ENCODE measurements at places on chromosomes 13 and 19.

DNA sequence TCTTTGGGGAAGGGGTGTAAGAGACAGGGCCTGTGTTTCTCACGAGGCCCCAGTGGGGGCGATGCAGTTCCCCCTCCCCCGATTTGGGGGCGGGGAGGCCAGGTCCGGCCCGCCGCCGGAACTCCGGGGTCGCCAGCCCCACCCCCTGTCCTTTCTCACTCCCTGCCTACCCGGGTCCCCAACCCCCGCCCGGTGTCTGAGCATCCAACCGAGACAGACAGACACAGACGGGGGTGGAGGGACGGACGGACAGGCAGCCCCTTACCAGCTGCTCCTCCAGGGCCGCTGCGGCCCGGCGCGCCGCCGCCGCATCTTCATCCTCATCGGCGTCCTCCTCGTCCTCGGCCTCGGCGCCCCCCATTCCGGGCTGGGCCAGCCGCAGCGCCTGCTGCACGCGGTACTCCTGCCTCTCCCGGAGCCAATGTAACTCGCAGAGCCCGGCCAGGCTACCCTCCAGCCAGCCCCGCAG lies 397 bp downstream of the DACT3 start:
- no peak for DNase-seq

DNA sequence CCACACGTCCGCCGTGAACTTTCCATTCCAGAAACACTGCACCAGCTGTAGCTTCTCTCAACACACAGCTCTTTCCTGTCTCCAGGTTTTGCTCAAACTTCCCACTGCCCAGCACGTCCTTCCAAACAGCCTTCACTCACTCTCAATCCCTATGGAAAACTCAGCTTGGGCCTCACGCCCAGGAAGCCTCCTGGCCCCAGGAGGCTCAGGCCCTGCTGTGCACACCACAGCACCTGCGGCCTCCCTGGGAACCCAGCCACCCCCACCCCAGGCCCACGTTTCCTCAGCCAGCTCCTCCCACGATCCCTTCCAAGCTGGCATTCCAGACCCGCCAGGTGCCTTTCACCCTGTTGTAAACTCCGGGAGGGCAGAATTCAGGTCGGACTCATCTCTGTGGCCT lies 35.2 kb downstream of the C13orf46 start:
- DNase-seq: no peak

GRCh38 chr19:13788991-13789390 lies 6.3 kb upstream of the ZSWIM4 start:
- no peak for DNase-seq

GRCh38 chr13:19860884-19861655 lies 2.4 kb downstream of the ZMYM5 start:
- DNase-seq: no peak

DNA sequence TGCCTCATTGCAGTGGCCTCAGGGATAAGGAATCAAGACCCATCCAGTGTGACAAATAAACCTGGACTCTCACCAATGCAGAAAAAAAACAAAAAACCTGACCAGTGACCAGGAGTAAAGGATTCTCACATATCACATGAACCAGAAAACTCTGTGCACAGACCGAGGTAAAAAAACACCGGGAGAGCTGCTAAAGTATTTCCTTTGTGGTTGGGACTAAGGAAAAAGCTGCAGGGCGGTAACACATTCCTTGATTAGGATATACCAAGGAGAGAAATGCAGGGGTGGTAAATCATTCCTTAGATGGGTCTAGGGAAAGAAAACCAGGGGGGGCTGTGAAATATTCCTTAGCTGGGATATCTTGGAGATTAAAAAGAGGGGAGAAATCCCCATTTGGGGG lies 64.8 kb upstream of the ZNF85 start:
- DNase-seq: no peak

GRCh38 chr13:85616275-85616674 lies 182.9 kb downstream of the SLITRK6 start:
- no peak for DNase-seq

DNA sequence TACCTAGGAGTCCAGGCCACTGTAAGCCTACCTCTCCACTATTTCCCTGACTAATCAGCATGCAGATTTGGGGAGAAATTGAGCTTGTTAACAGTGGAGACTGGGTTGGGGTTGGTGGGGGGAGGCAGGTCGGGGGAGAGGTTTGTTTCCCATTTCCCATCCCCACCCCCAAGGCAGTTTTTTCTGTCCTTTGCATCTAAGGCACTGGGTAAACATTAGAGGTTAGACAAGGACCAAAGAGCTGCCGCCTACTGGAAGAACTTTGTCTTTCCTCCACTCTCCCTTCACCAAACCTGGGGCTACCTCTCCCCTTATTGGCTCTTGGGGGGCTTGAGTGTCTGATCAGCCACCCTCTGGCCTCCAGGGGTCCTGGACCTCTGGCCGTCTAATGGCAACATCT lies 953 bp downstream of the KCNN4 start:
- no peak for DNase-seq

DNA sequence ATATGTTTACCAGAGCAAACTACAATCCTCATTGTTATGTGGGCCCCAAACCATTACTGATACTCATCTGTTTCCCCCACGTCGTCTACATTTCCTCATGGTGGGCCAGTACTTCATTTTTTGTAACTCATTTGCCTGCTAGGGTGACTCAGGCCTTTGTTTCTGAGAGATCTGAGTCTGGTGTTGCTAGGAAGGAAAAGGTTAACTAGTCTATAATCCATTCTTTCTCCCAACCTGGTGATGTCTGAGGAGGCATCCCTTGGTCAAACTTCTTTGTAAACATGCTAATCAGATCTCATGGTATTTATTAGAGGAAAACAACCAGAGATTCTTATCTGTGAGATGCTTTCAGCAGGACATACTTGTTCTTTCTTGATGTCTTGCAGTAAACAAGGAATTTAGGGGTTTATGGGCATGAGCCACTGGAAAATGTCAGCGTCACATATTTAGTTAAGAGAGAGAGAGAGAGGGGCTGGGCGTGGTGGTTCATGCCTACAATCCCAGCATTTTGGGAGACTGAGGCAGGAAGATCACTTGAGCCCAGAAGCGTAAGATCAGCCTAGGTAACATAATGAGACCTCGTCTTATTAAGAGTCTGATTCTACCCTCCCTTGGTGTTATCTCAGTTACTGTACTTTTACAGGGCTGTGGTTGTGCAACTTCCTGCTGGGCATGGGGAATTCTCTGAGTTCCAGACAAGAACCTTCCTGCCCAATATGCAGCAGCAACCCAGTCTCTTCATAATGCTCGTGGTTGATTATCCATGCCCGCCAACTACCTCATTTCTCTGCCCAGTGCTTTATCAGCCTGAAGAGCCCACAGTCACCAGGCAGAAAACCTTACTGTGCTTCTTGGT lies 9.7 kb upstream of the DPRX start:
- DNase-seq: no peak

DNA sequence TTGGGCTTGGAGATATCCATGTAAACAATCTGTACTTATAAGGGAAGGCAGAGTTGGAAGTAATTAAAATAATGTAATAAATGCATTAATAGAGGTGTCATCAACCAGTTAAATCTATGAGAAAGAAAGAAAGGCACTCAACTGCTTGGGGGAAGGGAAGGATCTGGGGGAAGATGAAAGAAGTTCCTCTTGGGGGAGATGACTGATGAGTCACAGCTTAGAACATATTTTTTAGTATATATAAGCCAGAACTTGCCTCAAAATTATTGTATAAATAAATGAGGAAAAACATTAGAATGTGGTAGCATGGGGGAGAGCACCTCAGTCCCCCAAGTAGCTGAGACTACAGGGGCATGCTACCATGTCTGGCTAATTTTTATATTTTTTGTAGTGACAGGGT lies 205.8 kb downstream of the GGACT start:
- no peak for DNase-seq

- no peak for DNase-seq
Measured at GRCh38 chr19:14786421-14786851, 8.1 kb upstream of the ADGRE2 start.

DNA sequence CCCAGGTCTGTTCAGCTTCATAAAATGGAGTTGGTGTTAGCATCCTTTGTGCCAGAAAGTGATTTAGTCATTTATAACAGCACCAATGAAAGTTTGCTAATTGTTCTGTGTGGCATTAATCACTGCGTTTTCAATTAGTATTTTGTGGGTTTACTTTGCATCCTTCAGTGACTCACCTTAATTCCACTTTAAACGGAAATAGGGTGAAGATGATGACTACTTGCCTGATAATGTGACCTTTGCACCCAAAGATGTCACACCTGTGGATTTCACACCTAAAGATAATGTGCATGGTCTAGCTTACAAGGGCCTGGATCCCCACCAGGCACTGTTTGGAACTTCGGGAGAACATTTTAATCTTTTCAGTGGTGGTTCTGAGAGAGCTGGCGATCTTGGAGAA lies 15.0 kb downstream of the GPATCH1 start:
- no peak for DNase-seq

DNA sequence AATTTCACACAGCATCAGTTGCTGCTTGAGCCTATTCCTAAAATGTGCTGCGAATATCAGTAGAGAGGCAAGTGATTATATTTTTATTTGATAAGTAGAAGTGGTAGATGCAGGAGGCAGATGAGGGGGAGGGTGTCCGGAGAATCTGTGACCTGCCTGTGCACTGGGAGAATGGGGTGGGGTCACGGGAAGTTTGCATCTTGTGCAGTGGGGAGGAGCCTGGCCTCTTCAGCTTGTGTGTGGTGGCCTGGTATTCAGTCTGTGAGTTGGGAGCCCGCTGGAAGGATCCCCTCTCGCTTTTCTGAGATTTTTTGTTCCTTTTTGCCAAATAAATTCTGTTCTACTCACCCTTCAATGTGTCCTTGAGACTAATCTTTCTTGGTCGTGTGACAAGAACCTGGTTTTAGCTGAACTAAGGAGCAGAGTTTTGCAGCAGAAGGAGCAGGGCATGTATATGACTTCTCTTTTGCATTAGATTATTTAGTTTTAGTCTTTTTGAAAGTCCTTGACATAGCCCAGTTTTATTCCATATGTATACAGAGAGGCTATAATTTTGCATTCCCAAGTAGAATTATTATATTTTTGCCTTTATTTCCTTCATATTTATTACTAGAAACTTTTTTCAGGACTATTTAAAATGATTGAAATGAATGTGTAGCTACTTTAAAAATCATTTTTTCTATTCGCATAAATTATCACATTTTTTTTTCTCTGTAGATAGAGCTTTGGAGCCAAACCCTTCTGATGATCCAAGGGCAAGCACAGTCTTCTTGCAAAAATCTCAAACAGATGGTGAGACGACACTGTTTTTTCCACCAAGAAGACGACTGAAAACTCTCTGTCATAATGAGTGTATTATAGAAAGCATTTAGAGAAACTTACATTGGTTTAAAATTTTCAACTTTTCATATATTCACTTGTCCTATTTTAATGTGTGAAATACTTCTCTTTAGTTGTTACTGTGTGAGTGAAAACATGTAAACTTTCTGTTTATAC lies 1257.2 kb downstream of the UQCRFS1 start:
- no peak for DNase-seq

- DNase-seq: no peak
Measured at GRCh38 chr19:34209726-34210125, 37.4 kb downstream of the LSM14A start.

DNA sequence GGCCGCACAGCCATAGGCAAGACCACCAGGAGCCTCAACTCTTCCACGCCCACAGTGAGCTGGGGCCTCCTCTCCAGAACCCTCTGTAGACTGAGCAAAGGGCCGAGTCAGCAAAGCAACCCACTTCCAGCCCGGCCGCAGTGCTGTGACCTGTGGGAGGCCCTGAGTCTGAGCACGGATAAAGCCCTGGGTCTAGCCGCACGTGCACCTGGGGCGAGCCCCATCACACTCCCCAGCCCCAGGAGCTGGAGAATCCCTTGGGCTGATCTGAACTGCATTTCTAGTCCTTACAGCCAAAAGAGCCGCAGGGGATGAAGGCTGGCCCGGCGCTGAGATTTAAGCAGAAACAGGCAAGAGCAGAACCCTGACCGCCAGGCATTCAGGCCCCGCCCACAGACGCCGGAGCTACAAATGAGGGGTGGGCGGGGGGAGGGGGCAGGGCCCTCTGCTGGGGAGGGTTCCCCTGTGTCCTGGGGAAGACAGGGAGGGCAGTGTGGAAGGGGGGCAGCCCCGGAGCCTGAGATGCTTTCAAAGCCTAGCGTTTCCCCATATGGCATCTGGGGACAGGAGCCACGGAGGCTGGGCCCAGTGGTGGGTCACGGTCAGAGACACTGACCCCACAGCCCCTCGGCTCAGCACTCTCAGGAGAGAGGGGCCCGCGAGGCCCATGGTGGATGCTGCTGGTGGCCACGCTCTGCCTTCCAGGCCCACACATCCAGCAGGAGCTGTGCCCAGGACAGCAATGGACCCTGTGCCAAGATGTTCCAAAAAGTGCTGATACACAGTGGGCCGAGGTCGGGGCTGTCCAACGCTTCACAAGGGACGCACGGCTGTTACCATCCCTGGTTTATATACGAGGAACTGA lies 4.9 kb downstream of the TMEM259 start:
- no peak for DNase-seq

DNA sequence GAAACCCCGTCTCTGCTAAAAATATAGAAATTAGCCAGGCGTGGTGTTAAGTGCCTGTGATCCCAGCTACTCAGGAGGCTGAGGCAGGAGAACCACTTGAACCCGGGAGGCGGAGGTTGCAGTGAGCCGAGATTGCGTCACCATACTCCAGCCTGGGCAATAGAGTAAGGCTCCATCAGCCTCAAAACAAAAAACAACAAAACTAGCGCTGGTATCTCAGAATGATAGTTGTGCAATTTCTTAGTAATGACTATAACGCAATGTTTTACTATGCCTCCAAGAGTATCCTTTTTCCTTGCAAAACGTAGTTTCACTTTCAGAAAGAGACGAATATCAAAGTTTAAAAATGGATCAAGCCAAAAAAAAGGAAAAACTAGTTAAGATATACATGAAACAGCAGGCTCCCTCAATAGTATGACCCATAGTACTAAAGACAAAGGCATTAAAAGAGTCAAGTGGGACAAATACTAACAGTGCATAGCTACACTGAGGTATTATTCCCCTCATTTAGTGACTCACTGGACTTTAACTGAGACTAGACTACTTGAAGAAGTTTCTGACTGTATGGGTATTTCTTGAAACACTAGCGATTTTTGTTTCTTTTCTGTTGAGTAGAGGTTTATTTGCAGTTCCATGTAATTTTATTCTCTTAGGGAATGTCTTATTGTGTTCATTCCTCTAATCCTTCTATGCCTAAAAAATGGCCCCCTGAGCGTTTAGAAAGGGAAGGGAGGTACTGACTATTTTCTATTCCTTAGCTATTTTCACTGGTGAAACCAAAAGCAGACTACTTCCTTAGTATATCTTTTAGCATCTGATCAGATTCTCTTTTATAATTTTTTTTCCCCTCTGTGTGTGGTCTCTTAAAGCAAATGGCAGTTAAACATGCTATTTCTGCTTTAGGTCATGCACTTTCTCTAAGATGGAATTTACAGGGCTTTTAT lies 10.4 kb upstream of the ITM2B start:
- no peak for DNase-seq

Measured in putamen (tissue), 1 donor.